ENCODE measurements at places on chromosomes 7 and 10.
A peak's percentile ranks its signal among the peaks of the same experiment; 100 is the strongest.

DNA sequence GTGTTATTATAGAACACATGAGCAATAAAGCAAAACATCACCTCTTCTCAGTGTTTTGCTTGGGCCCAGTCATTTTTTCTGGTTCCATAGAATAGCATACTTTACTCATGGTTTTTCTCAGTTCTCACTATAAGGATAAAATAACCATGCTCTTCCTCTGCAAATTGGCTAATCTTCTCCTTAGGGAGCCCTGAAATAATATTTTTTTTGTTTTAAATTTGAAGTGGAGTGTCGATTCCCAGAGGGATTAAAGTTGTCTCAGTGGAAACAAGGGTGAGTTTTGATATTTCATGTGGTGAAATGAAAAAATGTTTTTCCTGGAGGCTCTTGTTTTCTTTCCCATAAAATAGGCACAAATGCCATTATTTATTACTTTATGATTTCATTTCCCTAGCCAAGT lies 127.3 kb downstream of the NOC3L start:
- DNase-seq, result no peak

DNA sequence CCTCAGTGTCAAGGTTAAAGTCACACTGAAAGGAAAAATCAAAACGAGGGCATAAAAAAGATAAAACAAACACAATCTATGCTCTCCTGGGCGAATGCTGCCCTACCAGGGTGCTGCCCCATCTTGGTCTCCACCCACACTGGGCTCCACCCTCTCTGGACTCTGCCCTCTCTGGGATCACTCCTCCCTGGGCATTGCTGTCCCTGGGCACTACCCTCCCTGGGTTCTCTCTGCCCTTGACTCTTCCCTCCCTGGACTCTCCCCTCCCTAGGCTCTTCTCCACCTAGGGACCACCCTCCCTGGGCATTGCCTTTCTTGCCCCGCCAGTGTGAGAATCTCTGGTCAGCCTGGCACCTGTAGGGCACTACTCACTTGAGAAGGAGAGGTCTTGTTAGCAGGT lies 8.6 kb downstream of the GDF2 start:
- no peak for DNase-seq

DNA sequence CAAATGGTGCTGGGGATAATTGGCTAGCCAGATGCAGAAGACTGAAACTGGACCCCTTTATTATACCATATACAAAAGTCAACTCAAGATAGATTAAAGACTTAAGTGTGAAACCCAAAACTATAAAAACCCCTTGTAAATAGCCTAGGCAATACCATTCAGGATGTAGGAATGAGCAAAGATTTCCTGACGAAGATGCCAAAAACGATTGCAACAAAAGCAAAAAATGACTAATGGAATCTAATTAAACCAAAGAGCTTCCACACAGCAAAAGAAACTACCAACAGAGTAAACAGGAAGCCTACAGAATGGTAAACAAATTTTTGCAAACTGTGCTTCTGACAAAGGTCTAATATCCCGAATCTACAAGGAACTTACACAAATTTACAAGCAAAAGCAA lies 30.9 kb upstream of the PLXDC2 start:
- no peak for DNase-seq

- peak; percentile 1 for DNase-seq
These were observed 514.8 kb downstream of the DNAJB6 start for GRCh38 chr7:157851501-157852067.

GRCh38 chr10:86522510-86522855 lies 891 bp upstream of the WAPL start:
- DNase-seq, result no peak

DNA sequence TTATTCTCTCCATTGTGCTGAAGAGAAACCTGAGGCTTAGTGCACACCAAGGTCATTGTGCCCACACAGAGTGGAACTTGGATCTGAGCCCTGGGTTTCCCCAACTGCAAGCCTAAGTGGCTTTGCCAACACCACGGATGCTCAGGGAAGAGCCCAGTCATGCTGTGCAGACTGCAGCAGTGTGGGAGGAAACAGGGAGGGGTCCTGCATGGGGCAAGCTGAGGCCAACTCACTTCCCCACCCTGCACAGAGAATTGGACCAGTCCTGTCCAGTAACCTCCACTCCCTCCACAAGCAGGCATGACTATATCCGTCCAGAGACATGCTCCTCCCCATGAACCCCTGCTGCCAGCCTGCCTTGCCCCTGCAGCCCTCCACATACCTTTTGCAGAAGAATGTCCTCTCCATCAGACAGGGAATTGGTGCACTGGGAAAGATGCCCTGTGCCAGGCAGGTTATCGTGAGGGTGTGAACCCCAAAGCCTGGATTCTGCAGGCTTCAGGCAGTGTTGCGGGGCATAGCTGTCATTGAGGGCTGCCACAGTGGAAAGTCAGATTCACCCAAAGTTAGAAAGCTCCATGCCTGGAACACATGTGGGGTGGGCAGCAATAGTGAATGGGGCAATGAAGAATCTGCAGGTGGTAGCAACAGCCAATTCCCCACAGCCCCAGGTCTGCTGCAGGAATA lies 44.9 kb downstream of the DRGX start:
- no peak for DNase-seq

GRCh38 chr7:29063872-29064271 lies 82.5 kb downstream of the CPVL start:
- no peak for DNase-seq

DNA sequence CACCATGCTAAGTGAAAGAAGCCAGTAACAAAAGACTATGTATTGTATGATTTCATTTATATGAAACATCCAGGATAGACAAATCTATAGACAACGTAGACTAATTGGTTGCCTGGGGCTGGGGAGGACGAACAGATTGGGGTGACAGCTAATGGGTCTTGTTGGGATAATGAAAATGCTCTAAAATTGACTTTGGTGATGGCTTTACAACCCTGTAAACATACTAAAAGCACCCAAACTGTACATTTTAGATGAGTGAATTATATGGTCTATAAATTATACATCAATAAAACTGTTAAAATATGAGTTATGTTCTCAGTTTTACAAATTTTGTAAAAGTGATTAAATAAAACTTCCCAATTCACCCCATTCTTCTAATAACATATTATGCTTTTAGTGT lies 261.5 kb downstream of the ELMO1 start:
- no peak for DNase-seq

- DNase-seq, result peak; percentile 89
These were observed 100.8 kb downstream of the PRTFDC1 start for GRCh38 chr10:24851629-24852028.

DNA sequence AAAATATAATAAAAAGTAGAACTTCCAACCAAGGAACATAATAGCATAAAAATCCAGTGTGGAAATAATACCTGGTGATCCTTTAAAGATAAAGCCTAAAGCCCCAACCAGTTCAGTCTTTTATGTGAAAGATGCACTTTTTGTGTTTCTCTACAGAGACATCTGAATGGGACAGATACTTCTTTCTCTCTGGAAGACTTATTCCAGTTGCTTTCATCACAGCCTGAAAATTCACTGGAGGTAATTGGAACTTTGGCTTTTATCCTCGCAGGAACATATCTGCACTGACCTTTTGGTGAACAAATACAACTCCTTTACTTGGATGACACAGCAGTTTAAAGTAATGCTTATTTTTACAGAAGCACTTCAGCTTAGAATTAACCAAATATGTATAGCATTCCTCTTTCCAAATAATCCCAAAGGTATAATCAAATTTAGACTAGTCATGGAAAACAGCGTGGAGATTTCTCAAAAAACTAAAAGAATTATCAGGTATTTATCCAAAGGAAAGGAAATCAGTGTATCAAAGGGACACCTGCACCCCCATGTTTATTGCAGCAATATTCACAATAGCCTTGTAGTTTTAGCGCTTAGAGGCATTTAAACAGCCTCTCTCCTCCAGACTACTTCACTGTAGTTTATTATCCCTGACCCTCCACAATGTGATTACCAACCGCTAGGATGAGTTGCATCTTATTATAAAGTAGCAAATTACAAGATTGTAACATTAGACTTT lies 16.8 kb downstream of the HNRNPA2B1 start:
- no peak for DNase-seq

DNA sequence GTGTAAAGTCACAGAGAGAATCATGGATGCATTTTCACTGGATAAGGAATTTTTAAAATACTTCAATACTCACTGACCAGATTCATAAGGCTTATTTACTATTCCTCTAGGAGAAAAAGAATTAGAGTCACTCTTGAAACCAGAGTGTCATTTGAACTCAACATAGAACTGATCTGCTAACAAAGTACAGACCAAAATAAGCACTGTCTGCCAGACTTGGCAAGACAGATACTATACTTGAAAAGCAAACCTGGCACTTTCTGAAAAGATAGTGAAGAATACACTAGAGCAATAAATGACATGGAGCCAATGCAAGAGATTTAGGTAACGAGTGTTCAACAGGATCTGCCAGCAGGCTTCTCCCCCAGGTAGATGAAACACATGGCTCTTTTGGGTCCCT lies 215.3 kb downstream of the CHCHD3 start:
- DNase-seq, result no peak

GRCh38 chr10:125216861-125217260 lies 56.5 kb upstream of the CTBP2 start:
- DNase-seq, result no peak

GRCh38 chr10:42990016-42990720 lies 86.7 kb upstream of the RET start:
- DNase-seq, result no peak

- DNase-seq, result no peak
These were observed 214.1 kb downstream of the TMEM178B start for GRCh38 chr7:141287936-141288335.

GRCh38 chr7:24659505-24659904 lies 86.3 kb downstream of the PALS2 start:
- no peak for DNase-seq

DNA sequence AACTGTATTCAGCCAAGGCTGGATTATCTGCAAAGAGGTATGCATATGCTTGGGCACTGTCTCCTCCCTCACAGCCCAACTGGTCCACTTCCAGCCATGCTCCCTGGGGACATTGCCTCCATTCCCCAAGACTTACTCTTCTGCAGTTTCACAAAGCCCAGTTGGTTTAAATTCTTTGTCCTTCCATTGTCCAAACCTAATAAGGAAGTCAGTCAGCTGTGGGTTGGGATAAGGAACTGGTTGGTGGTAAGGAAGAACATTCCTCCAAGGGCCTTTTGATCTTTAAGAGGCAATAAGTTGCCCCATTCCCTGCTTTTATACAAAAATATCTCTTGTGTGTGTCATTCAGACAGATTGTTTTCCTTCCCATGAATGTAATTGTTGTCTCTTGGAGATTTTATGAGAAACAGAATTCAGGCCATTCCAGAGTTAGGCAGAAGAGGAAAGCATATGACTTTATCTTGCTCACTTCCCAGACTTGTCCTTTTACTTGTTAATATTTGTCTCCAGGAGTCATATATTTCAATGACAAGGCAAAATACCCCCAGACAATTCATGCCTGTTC lies 673.7 kb downstream of the SUGCT start:
- DNase-seq, result peak; percentile 96

GRCh38 chr10:21138769-21139340 lies 241.7 kb upstream of the NEBL start:
- no peak for DNase-seq

DNA sequence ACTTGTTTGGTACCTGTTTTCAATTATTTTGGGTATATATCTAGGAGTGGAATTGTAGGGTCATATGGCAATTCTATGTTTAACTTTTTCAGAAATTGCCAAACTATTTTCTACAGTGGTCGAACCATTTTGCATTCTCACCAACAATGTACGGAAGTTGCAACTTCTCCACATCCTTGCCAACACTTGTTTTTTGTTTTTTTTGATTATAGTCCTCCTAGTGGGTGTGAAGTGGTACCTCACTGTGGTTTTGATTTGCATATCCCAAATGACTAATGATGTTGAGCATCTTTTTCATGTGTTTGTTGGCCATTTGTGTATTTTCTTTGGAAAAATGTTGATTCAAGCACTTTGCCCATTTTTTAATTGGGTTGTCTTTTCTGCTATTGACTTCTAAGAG lies 122.1 kb downstream of the RPS24 start:
- DNase-seq, result no peak

DNA sequence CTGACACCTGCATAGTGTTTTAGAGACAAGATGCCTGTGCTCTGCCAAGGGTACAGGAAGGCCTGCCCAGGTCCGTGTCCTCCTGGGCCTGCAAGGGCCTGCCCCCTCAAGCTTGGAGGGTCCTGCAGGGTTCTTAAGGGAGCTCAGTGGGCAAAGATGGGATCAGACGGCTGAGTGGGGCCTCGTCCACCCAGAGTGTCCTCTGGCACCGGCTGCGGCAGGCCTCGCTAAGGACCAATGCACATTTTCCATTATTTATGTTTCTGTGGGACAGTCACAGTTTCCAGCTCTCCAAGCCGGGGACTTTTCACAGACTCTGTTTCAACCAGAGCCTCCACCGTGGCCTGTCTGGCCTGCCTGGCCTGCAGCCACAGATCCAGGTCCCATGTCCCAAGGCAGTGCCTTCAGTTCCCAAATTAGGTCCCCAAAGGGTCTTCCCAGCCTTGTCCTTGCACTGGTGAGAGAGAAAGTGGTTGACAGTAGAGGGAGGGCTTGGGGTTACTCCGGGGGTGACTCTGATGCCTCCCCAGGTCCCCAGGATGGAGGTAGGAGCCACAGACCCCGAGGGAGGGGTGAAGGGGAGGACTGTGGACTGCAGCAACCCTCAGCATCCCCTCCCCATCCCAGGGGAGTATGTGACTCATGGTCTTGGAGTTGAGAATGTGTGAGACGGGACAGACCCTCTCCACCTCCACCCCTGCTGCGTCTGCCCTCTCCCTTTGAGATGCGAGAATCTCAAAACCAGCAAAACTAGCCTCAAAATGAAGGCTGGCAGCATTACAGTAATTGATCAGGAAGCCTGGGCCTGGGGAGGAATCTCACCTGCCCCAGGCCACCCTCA lies 14.8 kb downstream of the MYL10 start:
- DNase-seq, result no peak

DNA sequence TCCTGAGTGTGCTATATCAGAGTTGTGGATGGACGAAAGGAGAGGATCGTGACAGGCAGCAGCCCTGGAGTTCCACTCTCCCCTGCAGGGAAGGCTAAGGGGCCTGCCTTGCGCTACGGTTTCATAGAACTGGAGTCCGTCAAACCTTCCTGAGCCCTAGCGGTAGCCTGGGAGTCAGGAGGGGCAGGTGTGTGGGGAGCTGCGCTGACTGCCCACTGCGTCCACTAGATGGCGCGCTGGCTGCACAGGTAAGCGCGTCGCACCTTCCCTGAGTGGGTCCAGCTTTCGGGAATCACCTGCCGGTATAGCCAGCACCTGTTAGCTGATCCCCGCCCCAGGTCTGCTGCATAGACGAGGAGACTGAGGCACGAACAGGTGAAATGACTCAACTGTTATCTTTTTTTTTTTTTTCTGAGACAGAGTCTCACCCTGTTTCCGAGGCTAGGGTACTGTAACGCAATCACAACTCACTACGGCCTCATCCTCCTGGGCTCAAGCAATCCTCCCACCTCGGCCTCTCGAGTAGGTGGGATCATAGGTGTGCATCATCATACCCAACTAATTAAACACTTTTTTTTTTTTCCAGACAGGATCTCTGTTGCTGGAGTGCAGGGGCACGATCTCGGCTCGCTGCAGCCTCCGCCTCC lies 20.2 kb upstream of the BAIAP2L1 start:
- DNase-seq, result no peak
